Vagina (tissue), 2 donors: ENCODE measurements at places on chromosomes 12 and 14.
A peak's percentile ranks its signal among the peaks of the same experiment; 100 is the strongest.

GRCh38 chr14:61372842-61373555 lies 51.6 kb downstream of the PRKCH start:
- DNase-seq, result no peak

- DNase-seq, result no peak
These were observed 254.2 kb downstream of the ACSS3 start for GRCh38 chr12:81332054-81332453.

GRCh38 chr14:68824517-68825347 lies 31.9 kb upstream of the ZFP36L1 start:
- DNase-seq, result no peak

GRCh38 chr14:53389202-53389601 lies 236.1 kb upstream of the DDHD1 start:
- no peak for DNase-seq

DNA sequence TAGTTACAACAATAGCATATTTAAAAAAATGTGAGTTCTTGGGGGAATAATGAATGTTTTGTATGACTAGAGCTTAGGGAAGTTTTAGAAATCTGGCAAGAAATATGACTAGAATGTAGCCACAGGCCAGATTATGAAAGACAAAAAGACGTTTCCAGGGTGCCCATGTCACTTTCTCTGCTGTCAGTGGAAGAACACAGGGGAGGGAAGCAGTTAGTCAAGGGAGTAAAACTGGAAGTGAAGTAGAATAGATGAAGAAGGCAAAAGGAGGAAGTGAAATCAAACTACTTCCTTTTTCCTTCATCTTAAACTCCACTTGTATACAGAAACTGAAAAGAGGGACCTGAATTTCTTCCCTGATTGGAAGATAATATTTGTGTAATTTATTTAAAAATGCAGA lies 81.2 kb upstream of the ATP2B1 start:
- DNase-seq, result no peak

GRCh38 chr14:54362759-54363437 lies 33.9 kb upstream of the CDKN3 start:
- DNase-seq, result peak; percentile 4

GRCh38 chr12:49357103-49357678 lies 10.1 kb upstream of the SPATS2 start:
- DNase-seq, result no peak

- no peak for DNase-seq
These were observed 241.6 kb upstream of the NPAS3 start for GRCh38 chr14:32697114-32697513.

DNA sequence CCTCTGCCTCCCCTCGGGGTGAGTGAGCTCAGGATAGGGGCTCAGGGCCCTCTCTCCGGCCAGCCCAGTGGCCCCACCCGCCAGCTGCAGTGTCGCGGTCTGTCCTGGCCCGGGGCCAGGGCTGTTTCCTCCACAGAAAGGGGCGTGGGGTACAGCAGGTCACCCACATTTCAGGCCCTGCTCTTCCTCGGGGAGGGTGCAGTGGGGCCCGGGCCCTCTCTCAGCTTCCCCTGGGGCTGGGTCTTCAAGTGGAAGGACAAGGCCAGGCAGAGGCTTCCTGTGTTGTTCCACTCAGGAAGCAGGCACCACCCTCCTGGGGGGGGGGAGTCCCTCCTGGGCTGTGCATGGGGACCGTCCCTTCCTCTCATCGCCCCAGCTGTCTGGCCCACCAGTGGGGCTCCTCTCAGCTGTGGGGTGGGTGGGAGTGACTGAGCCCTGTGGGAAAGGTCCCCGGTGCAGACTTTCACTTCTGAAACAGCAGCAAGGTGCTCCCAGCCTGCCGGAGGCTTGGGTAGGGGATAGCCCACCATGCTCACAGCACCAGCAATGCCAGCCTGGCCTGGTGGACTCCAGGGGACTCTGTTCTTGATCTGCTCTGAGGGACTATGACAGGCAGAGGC lies 3.7 kb downstream of the GPR132 start:
- DNase-seq, result no peak
